ENCODE measurements at places on chromosomes 1 and 21. TPM values are rescaled to one million over a fixed set of nuclear protein-coding genes. Genes with fewer than 3 reads are reported as not detected.
A peak's percentile ranks its signal among the peaks of the same experiment; 100 is the strongest.

DNA sequence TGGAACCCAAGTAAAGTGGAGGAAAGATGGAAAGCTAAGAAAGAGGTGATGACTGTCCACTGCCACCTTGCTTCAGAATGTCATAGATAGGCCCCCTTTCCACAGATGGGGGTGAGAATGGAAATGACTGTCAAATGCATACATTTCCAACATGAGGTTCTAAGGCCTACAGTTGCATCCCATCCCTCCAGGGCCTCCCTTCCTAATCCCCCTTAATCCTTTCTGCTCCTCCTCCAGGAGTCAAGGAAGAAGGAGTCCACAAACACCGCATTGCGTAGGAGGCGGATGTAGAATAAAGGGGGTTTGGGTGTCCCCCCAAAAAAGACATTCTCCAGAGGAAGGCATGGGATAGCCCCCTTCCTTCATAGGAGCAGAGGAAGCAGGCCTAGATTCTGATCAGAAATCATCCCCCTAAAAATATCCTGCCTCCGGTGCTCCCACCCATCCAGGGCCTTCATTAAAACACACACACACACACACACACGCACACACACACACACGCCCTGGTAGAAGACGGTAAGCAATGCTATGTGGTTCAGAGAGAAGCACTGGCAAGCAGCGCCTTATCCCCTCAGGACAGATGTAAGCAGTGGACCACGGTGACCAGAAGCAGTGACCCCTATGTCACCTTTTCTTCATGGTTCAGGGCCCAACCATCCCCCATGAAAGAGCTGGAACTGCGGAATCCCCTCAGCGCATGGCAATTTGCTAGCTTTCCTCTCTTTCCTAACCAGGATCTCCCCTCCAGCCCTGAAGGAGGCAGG lies 2.0 kb downstream of the SV2A start:
- DNase-seq = no peak
- H3K4me3 ChIP-seq = peak overlapping the region; percentile 83
- H3K27ac ChIP-seq = peak overlapping the region; percentile 78
- no peaks in the 10 kb centered on the region for H3K27me3 ChIP-seq
- peaks cover 35% of the 10 kb centered on the region for H3K4me1 ChIP-seq
- H3K36me3 ChIP-seq = peaks cover 7% of the 10 kb centered on the region

GRCh38 chr21:34801519-34802132 lies 132.8 kb downstream of the CLIC6 start:
- no peak overlapping the region for H3K4me3 ChIP-seq
- no peak overlapping the region for H3K27ac ChIP-seq
- H3K4me1 ChIP-seq = peaks cover 30% of the 10 kb centered on the region

DNA sequence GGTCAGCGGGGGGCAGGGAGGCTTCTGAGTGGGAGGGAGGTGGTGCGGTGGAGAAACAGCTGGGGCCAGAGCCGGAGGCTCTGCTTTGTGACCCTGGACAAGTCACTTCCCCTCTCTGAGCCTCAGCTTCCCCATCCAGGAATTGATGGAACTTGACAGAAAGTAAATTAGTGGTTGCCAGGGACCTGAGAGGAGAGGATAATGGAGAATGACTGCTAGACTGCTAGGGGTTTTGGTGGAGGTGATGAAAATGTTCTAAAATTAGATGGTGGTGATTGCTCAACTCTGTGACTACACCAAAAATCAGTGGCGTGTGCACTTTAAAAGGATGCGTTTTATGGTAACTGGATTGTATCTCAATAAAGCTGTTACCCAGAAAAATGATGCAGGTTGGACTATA lies 100.9 kb downstream of the ARHGEF10L start:
- no peaks in the 10 kb centered on the region for H3K27me3 ChIP-seq
- H3K27ac ChIP-seq = no peak overlapping the region
- no peak overlapping the region for H3K4me3 ChIP-seq
- DNase-seq = no peak
- H3K36me3 ChIP-seq = no peaks in the 10 kb centered on the region

- H3K36me3 ChIP-seq = no peaks in the 10 kb centered on the region
- no peak overlapping the region for H3K27ac ChIP-seq
- H3K4me3 ChIP-seq = no peak overlapping the region
- no peak for DNase-seq
- H3K4me1 ChIP-seq = no peaks in the 10 kb centered on the region
- no peaks in the 10 kb centered on the region for H3K27me3 ChIP-seq
Measured at GRCh38 chr21:16250273-16250672, 520.5 kb downstream of the USP25 start.

GRCh38 chr1:29708796-29709703 lies 472.7 kb downstream of the PTPRU start:
- peaks cover 28% of the 10 kb centered on the region for H3K27me3 ChIP-seq
- peak overlapping the region; percentile 48 for H3K27ac ChIP-seq
- H3K4me1 ChIP-seq = peaks cover 52% of the 10 kb centered on the region
- no peak overlapping the region for H3K4me3 ChIP-seq
- no peak for DNase-seq

- no peak overlapping the region for H3K4me3 ChIP-seq
- H3K4me1 ChIP-seq = no peaks in the 10 kb centered on the region
- H3K27me3 ChIP-seq = peaks cover 28% of the 10 kb centered on the region
- H3K36me3 ChIP-seq = no peaks in the 10 kb centered on the region
Measured at GRCh38 chr1:38193040-38193439, 146.4 kb upstream of the POU3F1 start.

- no peak for DNase-seq
- H3K27ac ChIP-seq = no peak overlapping the region
- H3K4me1 ChIP-seq = no peaks in the 10 kb centered on the region
- peaks cover 54% of the 10 kb centered on the region for H3K27me3 ChIP-seq
- no peaks in the 10 kb centered on the region for H3K36me3 ChIP-seq
Measured at GRCh38 chr1:159152031-159152430, 19.4 kb upstream of the CADM3 start.

GRCh38 chr1:186187601-186188000 lies 187.5 kb downstream of the TPR start:
- H3K27ac ChIP-seq = no peak overlapping the region
- peaks cover 4% of the 10 kb centered on the region for H3K27me3 ChIP-seq
- H3K36me3 ChIP-seq = no peaks in the 10 kb centered on the region
- no peak for DNase-seq
- no peak overlapping the region for H3K4me3 ChIP-seq

GRCh38 chr1:45334308-45335245 lies 5.4 kb upstream of the TOE1 start:
- peak overlapping the region; percentile 80 for H3K27ac ChIP-seq
- peaks cover 25% of the 10 kb centered on the region for H3K36me3 ChIP-seq
- no peak overlapping the region for H3K4me3 ChIP-seq
- peak; percentile 62 for DNase-seq
- H3K4me1 ChIP-seq = peaks cover 45% of the 10 kb centered on the region
- H3K27me3 ChIP-seq = no peaks in the 10 kb centered on the region

DNA sequence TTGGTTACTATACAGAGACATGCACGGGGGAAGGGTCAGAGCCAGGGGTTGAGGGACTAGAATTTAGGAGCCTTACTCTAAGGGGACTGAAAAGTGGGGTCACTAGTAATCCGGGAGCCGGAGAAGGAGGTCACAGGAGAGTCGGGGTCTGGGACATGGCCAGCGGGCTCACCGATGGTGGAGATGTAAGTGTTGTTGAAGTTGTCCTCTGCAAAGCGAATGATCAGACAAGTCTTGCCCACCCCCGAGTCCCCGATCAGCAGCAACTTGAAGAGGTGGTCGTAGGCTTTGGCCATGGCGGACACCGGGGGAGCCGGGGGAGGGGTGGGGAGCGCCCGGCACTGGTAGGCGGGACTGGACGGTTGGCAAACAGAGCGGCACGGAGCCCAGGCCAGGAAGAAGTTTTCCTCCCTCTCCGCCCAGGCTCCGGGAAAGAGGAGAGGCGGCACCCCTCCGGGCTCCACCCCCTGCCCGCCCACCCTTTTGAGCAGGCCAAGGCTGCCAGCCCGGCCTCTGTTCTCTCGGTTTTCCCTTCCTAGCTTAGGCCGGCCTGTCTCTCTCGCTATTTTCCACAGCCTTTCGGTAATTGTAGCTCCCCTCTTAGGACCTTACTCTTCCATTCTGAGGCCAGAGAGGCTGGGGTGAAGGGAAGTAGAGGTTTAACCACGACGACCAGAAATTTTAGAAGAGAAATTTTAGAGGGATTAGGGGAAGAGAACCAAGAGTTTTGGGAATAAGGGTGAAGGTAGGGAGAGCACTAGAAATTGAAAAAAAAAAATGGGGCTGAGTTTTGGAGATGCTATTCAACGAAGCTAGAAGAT lies at the start of gene RAB13:
Gene RAB13 (minus strand): TSS at position 399 of the 821 bp plus-strand sequence. CDS start 103 bp downstream, at position 296.
- peaks cover 9% of the 10 kb centered on the region for H3K36me3 ChIP-seq
- no peak for DNase-seq
- peaks cover 38% of the 10 kb centered on the region for H3K4me1 ChIP-seq
- peak within 1 kb of the TSS; percentile 87 for H3K27ac ChIP-seq
- no peaks in the 10 kb centered on the region for H3K27me3 ChIP-seq
- H3K4me3 ChIP-seq = peak within 1 kb of the TSS; percentile 62

NBL1 gene
- 49.8 TPM for total RNA-seq

RNF186 gene
- not detected for total RNA-seq

BLACAT1 gene
- 0.47 TPM for total RNA-seq

A3GALT2 gene
- total RNA-seq = not detected

KRTAP10-2 gene
- not detected for total RNA-seq

NLRP3 gene
- 0.44 TPM for total RNA-seq

SPATA1 gene
- 6.1 TPM for total RNA-seq

TMIGD3 gene
- not detected for total RNA-seq

PTPN22 gene
- 112 TPM for total RNA-seq

Data from activated CD8-positive, alpha-beta memory T cell treated with anti-CD3 and anti-CD28 coated beads, Interleukin-2, amount 10 ng/mL, durations not matched to agents 7 days and 5 days (primary cell).